Fibroblast of villous mesenchyme (primary cell): ENCODE measurements at places on chromosomes 5 and 9. TPM values are rescaled to one million over a fixed set of nuclear protein-coding genes. Genes with fewer than 3 reads are reported as not detected.
A peak's percentile ranks its signal among the peaks of the same experiment; 100 is the strongest.

DNA sequence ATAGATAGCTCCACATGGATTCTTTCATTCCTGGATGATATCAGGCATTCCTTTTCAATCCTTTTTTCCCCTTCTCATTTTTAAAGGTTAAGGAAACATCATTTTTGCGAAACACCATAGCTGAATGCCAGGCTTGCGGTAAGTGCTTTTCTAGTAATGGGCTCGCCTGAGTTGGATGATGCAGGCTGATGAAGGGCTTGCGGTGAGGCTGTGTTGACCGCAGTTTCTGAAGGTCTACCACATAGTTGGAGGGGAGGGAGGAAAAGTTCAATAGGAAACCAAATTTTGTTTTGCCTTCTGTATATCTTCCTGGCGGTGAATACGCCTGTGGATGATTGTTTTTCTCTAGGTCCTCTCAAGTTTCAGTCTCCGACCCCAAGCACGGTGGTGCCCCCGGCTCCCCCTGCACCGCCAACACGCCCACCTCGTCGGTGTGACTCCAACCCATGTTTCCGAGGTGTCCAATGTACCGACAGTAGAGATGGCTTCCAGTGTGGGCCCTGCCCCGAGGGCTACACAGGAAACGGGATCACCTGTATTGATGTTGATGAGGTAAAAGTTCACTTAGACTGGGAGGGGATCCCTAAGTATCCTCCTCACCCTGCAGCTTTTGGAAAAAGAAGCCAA lies 24.3 kb downstream of the THBS4 start:
- no peak for DNase-seq

GRCh38 chr5:72377910-72378638 lies 57.9 kb downstream of the PTCD2 start:
- DNase-seq: peak; percentile 74

The GADD45G gene
- 0.43 and 0.64 TPM in 2 replicates for total RNA-seq

The ADGRD2 gene
- total RNA-seq: not detected in 2 replicates

The ANXA2R gene
- 2.9 and 3.9 TPM in 2 replicates for total RNA-seq

The TENT4A gene
- 20.0 and 23.3 TPM in 2 replicates for total RNA-seq

The LCN6 gene
- total RNA-seq: not detected in 2 replicates

- no peak for DNase-seq
These were observed 20.2 kb downstream of the FANCC start for GRCh38 chr9:95297316-95297715.
